ENCODE measurements at places on chromosomes 1 and 21.

- DNase-seq = no peak
These were observed 9.1 kb upstream of the AK2 start for GRCh38 chr1:33045814-33046213.

- no peak for DNase-seq
These were observed 149.3 kb downstream of the BRINP3 start for GRCh38 chr1:190328361-190328760.

DNA sequence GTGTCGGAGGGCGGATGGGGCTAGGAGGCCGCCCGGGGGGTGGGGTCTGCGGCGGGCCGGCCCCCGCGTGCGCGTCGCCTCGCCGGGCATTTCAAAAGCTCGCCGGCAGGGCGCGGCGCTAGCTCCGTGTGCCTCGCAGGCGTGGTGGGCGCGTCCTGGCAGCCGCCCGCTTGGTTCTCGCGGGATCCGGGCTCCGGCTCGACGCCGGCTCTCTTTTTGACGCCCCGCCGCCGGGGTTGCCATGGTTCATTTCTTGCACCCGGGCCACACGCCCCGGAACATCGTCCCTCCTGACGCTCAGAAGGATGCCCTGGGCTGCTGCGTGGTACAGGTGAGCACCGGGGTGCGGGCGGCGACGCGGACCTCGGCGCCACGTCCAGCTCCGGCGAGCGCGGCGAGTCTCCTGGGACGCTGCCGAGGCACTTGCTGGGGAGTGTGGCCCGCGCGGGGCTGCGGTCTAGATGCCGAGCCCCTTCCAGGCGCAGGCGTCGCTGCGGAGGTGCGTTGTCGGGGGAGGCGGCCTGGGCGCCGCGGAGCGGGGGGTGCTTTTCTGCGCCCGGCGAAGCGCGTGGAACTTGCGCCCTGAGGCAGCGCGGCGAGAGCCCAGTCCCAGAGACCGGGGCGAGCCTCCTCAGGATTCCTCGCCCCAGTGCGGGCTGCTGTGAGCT is at the start of gene ZYG11A:
ZYG11A (plus strand) TSS at position 118 of the 668 bp plus-strand sequence; CDS start at position 242, 124 bp downstream.
- no peak for DNase-seq

DNA sequence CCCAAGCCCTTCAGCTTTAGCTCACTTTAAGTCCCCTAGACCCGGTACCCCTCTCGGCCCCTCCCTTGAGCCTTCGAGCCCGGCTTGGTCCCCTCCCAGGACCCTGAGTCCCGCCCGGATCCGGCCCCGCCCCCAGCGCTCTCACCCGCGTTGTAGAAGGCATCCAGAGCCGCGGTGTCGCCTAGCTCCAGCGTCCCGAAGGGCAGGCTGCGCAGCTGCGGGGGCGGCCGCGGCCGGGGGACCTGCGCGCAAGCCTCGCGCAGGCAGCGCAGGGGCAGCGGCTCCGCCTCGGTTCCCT is 699 bp downstream of the MAP3K6 start:
- peak; percentile 51 for DNase-seq

DNA sequence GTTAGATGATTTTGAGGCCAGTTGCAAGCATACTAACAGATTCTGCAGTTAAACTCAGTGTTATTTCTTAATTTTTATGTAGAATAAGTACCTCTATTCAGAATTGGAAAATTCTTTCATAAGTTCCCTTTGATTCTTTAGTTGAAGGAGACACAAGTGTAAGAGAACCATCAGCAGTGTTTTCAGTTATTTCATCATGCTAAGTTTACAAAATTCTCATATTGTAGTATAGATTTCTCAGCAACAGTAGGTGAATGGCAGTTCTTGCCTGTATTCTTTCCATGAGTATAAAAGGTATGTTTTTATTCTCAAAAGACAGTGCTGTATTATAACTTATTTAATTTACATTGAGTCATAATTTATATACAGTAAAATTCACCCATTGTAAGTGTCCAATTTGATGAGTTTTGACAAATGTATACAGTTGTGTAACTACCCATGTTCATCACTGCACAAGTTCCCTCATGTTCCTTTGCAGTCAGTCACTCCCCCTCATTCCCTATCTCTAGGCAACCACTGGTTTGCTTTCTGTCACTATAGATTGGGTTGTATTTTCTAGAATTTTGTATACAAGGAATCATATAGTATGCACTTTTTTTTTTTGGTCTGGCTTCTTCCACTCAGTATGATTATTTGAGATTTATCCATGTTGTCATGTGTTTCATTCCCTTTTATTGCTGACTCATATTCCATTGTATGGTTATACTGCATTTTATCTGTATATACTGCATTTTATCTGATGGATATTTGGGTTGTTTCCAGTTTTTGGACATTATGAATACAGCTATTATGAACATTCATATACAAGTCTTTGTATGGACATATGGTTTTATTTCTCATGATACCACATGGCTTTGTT is 3.9 kb downstream of the RPS6KC1 start:
- no peak for DNase-seq

- no peak for DNase-seq
These were observed 9.1 kb downstream of the CTSE start for GRCh38 chr1:206014601-206015000.

DNA sequence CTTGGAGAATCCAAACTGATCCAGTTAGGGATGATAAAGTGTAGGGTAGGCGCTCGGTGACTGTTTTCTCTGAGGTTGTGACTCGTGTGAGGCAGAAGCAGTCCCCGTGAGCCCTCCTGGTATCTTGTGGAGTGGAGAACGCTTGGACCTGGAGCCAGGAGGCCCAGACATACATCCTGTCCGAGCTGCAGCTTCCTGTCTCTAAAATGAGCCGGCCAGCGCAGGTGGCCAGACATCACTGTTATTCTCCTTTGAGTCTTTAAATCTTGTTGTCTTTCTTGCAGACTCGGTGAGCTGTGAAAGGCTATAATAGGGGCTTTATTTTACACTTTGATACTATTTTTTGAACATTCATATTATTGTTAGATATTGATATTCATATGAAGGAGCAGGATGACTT is 12.3 kb downstream of the PCSK9 start:
- DNase-seq = no peak

- no peak for DNase-seq
These were observed 172.8 kb downstream of the DHRS3 start for GRCh38 chr1:12445257-12445656.

- no peak for DNase-seq
These were observed 107.1 kb downstream of the TAS1R2 start for GRCh38 chr1:18752409-18752808.

GRCh38 chr1:245802941-245803665 is 648.3 kb downstream of the KIF26B start:
- DNase-seq = no peak

GRCh38 chr1:156884560-156885184 is 8.8 kb upstream of the PEAR1 start:
- no peak for DNase-seq

- DNase-seq = no peak
These were observed 125.1 kb downstream of the CYYR1 start for GRCh38 chr21:26447932-26448475.

GRCh38 chr1:232598133-232598532 is 31.8 kb downstream of the SIPA1L2 start:
- no peak for DNase-seq

- no peak for DNase-seq
These were observed 51.4 kb upstream of the ACTRT2 start for GRCh38 chr1:2969845-2970291.

GRCh38 chr1:94463765-94464330 is 45.7 kb downstream of the ABCD3 start:
- DNase-seq = peak; percentile 49

DNA sequence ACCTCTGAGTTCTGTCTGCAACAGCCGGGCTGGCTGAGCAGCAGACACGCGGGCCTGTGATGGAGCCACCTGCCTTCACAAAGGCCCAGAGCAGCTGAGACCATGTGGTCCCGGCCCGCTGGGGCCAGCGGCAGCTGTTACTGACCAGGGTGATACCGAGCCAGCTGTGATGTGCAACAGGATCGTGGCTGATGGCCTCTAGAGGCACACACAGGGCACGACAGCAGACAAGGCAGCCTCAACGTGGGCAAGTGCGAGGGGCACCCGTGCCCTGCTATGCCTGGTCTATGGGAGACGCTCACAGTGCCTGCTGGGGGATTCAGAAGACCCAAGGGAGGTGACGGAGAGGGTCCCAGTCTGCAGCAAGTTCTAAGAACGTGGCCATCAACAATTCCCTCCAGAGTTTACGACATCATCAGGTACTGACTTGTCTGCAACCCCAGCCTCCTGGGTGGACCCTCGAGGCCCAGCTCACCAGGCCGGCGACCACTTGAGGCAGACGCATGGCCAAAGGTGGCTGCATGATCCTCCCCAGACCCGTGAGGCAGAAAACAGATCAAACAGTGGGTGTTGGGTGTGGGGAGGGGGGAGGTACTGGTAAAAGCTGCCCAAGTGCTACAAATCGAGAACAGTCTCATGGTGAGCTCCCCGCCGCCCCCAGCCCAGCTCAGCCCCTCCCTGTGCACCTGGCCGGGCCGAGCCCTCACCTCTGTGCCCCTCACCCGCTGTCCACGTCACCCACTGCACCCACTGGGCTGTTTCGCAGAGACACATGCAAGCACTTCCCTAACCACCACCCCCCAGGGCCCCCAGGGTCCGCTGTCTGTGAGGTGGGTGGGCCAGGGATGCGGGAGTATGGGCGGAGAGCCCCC is 6.0 kb downstream of the POFUT2 start:
- no peak for DNase-seq

GRCh38 chr1:157659576-157660247 is 40.9 kb downstream of the FCRL3 start:
- DNase-seq = no peak
